ENCODE measurements at places on chromosomes 16 and 17.

- DNase-seq, result no peak
Measured at GRCh38 chr16:46745617-46746016, 2.5 kb downstream of the MYLK3 start.

- no peak for DNase-seq
Measured at GRCh38 chr17:54269881-54270280, 447.2 kb downstream of the KIF2B start.

DNA sequence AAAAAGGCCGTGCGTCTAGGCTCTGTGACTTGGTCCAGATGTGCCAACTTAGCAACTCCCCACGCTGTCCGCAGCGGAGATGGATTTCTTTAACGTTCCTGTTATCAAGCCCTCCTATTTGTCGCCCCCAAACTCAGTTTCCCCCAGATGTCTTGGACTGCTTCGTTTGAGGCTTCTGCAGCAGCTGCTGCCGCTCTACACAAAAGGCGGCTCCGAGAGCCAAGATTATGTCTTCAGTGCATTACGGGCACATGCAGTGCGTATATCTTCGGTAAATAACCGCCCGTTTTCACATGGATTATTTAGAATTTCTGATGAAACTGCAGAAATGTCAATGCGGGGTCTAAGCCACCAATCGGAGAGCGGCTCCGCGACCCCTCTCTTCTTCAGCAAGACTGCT, 240.6 kb upstream of the ZFHX3 start:
- DNase-seq, result no peak

GRCh38 chr17:78421534-78422266, 43.3 kb downstream of the PGS1 start:
- peak; percentile 80 for DNase-seq

DNA sequence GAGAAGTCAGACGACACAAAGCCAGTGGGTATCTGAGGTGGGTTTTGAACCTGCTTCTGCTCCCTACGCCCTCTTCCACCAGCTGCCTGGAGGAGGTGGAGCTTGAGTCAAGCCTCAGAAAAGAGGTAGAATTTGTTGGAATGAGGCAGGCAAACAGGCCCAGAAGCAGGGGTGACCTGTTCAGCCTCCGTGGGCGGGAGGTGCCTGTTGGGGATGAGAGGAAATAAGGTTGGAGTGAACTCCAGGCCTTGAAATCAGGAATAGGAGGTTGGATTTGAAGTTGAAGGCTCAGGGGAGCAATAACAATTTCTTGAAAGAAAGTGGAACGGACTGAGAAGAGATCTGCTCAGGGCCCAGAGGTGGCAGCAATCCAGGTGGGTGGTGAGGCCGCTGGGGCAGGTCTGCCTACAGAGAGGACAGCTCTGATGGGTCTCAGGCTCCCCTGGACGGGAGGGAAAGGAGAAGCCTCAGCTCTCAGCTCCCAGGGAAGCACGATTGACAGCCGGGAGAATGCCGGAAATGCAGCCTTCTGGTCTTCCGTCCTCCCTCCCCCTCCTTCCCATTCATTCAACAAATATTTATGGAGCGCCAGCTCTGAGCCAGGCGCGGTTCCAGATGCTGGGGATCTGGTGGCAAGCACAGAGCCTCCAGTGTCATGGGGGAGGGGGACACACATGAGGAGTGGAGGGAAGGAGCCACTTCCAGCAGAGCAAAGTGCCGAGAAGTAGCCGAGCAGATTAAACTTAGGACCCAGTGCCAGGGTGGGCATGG, 61.9 kb upstream of the CIBAR2 start:
- DNase-seq, result no peak

DNA sequence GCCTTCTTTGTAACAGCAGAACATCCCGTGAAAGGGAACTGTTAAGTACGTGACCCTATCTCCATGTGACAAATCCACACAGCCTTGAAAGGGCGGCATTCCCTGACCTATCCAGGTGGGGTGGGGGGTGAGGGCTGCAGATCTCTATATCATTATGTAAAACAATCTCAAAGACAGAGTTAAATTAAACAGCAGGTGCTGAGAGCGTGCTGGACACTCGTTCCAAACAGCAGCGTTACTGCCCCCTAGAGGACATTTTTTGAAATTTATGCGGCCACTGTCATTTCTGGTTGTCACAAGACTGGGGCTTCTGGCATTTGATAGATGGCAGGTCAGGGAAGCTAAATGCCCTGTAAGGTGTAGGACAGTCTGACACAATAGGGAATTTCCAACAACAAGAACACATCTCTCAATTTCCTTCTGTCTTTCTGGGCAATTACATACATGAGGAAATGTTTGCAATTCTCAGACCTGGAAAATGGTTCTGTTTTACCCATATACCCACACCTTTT, 6.7 kb upstream of the SLC25A39 start:
- peak; percentile 76 for DNase-seq

GRCh38 chr16:57273359-57273758, 11.1 kb downstream of the PLLP start:
- no peak for DNase-seq

- DNase-seq, result no peak
Measured at GRCh38 chr17:69602972-69603371, 188.5 kb downstream of the MAP2K6 start.

DNA sequence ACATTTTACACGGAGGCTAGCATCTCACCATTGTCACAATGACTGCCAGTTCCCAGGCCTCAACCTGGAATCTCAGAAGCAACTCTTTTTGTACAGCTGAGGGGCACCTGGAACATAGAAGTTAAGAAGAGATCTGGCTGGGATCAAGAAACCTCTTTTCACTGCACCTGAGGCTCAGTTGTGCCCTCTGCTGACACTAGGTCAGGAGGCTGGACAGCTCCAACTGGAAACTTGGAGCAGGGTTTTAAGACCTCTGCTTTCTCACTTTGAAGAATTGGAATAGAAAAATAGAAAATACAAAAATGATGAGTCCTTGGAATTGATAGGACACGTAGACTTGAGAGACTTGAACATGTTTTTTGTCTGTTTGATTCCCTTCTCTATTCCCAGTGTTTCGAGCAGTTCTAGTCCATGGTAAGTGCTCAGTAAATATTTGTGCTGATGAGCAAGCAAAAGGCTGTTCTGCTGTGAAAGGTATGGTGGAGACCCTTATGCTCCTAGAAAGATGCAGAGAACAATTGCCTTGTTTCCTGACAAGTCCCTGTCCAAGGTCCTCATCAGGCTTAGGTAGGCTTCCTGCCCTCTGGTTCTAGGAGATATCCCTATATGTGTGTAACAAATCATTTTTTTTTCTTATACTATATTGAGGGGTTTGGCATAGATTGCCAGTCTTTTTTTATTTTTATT, 13.6 kb upstream of the PPM1D start:
- no peak for DNase-seq

DNA sequence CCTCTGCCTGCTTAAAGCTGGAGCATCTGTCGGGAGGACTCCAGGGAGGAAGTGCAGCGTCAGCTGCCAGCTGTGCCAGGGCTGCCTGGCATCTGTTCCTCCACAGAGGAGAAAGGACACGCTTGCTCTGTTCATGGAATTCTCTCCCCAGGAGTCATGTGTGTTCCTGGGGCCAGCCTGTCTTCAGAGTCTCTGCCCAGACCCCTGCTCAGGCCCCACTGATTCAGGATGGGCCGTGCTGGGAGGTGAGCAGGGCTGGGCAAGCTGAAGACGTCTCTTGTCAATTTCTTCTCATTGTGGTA, 24.2 kb downstream of the CRISPLD2 start:
- no peak for DNase-seq

DNA sequence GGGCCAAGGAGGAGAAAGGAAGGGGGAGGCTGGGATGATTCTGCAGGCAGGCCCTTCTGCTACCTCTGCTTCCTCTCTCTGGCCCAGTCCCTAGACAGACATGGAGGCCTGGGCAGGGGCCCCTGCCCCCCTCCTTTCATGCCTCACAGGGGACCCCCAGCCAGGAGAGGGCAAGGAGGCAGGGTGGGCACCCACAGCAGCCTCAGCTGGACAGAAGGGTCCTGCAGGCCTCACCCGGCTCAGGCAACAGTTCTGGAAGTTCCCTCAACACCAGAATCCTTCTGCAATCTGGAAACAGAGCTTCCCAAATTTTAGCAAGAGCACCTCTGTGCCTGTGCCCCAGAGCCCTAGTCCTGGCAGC, 8.7 kb downstream of the ARHGAP27 start:
- DNase-seq, result no peak
